ENCODE measurements at places on chromosomes 5 and 9.

DNA sequence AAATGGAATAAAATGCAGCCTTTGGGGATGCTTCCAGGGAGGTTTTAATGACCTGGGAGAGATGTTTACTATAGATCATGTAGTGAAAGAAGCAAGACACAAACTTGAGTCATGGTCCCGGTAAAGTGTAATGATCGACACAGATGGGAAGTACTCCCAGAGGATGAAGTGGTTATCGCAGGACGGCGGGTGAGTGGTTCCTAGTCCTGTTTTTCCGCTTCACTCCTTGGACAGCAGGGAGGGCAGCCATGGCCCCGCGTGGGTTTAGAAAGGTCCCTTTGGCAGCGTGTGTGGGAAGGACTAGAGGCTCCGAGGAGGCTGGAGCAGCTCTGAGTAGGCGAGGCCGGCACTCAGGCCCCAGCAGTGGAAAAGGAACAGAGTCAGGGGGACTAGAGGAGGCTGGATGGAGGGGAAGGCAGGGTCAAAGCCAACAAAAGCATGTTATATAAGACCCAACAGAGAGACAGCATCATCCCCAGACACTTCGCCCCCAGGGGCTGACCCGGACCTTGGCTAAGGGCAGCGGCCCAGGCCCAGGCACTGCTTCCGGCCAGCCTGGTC lies 49.2 kb upstream of the STXBP1 start:
- DNase-seq, result no peak

DNA sequence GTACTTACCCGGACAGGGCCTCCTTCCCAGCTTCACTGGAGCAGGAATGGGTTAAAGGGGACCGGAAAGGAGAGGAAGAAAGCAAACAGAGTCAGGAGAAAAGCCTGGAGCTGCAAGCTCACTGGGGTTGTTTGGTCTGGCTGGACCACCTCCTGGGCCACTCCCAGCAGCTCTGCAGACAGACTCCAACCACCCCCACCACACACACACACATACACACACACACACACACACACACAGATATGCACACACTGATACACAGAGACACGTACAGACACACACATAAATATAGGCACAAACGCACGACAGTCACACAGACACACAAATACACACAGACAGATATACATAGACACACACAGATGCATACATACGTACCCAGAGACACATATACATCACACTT lies 34.9 kb upstream of the SYNPO start:
- no peak for DNase-seq

DNA sequence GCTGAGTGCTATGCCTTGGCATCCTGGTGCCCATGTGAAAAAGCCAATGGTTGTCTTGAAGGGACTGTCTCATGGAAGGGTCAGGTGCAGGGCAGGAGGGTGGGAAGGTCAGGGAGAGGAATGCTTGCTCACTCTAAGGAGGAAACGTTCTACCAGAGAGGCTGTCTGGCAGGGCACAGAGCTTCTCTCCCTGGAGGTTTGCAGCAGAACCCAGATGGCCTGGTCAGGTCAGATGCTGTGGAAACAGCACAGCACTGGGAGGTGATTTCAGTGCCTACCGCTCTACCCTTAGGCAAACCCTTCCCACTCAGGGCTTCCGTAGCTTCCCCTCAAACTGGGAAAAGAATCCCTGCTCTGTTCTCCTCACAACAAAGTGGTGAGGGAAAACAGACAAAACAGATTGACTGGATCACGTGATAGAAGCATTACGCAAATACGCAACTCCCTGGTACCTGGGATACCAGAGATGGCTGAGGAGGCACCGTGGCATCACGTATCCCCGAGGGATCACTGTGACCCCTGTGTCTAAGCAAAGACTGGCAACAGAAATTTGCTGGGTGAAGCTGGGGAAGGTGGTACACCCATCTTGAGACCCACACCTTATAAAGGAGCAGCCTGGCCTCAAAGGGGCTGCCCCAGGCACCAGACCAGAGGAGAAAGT lies 3.9 kb upstream of the MGAT1 start:
- peak; percentile 12 for DNase-seq

- DNase-seq, result peak; percentile 90
Measured at GRCh38 chr9:137034709-137035506, 3.0 kb upstream of the FUT7 start.

DNA sequence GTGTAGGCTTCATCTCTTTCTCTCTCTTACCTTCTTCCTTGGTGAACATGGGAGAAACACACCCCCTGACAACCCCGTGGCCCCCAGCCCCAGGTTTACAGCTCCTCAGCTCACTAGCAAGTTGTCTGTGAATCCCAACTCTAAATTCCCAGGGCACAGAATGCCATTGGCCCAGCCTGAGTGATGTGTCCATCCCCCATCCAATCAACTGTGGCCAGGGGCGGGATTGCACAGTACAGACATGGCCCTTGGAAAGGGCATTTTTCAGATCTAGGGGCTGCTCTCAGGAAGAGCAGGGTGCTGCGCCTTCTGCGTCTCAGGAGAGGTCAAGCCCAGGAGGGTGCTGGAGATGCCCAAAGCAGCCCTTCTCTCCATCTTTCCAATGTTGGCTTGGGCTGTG lies 48.2 kb upstream of the ASS1 start:
- no peak for DNase-seq

DNA sequence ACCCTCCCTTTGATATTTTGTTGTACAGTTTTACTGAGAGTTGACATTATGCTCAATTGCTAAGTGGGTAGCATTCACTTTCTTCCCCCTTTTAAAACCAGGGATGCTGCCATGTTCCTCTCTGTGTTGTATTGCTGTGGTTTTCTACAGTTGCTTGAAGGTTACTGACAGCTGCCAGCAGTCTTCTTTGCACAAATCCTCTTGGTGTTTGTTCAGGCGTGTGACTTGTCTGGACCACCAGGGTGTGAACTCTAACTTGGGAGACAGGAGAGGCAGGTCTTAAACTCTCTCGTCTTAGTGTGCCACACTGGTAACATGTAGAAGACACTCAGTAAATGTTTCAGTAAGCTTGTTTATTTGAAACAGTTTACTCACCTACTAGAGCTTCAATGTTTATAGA lies 25.1 kb downstream of the SLC44A1 start:
- DNase-seq, result no peak

DNA sequence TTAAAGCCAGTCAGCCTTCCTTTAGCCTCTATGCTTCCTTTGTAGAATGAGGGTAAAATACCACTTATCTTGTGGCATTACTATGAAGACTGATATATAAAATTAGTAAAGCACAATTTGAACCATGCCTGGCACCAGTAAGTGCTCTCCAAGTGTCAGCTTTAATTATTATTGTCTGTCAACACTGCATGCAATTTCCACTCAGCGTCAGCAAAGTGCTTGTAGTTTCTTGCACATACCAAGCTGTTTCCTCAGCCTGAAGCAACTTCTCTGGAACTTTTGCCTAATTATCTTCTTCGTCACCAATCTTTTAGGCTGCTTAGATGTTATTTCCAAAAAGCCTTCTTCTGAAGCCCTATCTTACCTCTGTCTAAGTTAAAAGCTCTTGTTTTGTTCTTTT lies 177.3 kb downstream of the CDC42SE2 start:
- DNase-seq, result no peak

DNA sequence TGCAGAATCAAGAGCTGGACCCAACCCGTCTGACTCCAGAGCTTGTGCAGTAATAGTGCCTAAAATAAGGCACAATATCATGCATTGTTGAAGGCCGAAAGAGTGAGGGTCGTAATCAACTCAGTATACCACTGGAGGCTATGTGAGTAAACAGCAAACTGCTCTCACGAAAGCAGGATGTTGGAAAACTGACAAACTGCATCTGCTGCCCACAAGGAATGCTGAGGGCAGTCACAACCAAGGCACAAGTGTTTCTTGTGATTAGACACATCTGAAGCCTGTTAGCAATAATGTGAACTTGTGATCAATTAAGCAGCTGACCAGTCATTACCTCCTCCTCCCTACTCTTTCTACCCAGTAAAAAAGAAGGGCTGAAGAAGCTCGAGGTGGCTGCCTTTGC lies 48.8 kb downstream of the TRPM3 start:
- no peak for DNase-seq

GRCh38 chr9:13896922-13897835 lies 416.8 kb downstream of the NFIB start:
- DNase-seq, result no peak

GRCh38 chr5:35924122-35924949 lies 14.1 kb downstream of the CAPSL start:
- DNase-seq, result no peak

DNA sequence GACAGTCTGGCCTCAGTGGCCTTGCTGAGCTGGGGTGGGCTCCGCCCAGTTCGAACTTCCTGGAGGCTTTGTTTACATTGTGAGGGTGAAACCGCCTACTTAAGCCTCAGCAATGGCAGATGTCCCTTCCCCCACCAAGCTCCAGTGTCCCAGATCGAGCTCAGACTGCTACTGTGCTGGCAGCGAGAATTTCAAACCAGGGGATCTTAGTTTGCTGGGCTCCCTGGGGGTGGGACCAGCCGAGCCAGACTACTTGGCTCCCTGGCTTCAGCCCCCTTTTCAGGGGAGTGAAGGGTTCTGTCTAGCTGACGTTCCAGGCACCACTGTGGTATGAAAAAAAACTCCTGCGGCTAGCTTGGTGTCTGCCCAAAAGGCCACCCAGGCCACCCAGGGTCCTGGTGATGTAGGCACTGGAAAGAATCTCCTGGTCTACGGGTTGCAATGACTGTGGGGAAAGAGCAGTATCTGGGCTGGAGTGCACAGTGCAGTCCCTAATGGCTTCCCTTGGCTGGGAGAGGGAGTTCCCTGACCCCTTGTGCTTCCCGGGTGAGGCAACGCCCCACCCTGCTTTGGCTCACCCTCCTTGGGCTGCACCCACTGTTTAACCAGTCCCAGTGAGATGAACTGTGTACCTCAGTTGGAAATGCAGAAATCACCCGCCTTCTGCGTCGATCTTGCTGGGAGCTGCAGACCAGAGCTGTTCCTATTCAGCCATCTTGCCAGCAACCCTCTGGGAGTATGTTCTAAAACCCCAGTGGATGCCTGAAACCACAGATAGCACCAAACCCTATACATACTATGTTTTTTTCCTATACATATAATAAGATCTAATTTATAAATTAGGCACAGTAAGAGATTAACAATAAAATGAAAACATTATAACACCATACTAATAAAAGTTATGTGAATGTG lies 95.5 kb downstream of the TMEM161B start:
- no peak for DNase-seq

DNA sequence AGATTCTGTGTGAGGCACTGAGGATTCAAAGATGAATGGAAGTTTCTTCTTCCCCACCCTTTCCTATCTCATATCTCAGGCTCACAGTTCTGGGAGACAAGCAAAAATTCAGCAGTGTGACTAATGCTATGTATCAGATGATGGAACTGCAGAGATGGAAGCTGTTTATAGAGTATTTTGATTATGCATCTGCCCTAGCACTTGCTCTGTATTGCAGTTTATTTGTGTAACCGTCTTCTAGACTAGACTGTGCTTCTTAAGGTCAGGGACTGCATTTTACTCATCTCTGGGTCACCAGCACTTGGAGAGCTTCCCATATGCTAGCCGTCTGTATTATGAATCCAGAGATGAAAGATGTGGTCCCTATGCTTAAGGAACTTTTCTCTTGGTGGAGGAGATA lies 12.6 kb downstream of the CAVIN4 start:
- no peak for DNase-seq

DNA sequence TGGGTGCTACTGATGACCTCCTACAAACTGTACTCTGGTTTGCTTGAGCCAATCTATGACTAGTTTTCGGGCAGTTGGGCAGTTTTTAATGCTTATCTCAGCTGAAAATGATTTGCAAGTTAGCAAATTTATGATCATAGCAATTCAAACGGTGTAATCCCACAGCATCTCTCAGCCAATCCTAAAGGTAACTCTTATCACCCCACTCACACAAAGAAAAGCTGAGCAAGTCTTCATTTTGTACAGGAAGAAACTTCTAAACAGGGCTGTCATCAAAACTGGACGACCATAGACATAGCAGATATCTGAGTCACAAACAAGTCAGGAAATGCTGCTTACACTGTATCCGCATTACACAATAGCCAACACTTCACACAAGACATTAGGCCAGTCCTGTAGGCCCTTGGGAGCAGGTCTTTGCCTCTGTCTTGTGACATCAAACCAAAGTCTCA lies 2.6 kb upstream of the ENC1 start:
- no peak for DNase-seq
